ENCODE measurements at places on chromosomes 7 and 10. TPM values are rescaled to one million over a fixed set of nuclear protein-coding genes. Genes with fewer than 3 reads are reported as not detected.
A peak's percentile ranks its signal among the peaks of the same experiment; 100 is the strongest.

- DNase-seq = no peak
Measured at GRCh38 chr7:25333296-25333928, 105.1 kb upstream of the NPVF start.

The IRF5 gene
- total RNA-seq = not detected

- no peak for DNase-seq
Measured at GRCh38 chr7:22142572-22142971, 196.9 kb upstream of the CDCA7L start.

DNA sequence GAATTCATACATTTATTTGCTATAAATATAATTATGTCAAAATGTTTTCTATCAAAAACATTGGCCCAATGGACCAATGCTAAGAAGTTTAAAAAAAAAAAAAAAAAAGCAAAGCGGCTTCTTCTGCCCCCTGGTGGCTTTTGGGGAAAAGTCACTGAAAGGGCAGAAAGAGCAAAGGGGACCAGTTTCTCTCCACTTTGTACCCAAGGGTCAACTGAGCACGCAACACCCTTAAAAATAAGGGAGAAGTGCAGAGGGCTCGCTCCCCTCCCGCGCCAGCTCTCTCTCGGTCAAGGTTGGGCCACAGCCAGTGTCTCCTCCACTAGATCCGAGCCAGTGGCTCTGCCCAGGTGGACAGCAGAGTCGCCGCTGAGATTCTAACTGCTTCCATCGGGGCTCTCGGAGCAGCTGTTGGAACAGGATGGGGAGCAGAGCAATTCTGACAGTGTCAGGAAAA is 136.4 kb upstream of the FGFR2 start:
- peak; percentile 27 for DNase-seq

DNA sequence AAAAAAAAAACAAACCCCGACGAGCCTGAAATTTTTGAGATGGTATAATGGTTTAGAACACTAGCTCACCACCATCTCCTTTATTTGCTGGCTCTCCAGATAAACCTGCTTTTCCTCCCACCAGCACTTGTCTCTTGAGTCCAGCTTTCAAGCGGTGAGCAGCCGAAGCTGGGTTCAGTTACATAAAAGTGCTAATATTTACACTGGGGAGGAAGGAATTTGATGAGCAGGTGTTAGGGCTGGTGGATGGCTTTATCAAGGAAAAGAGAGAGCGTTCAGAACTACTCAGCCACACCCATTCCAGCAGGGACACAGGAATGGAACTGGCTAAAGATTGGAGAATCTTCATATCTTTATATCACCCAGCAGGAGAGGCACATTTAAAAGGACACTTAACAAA is 6.6 kb upstream of the CALML3 start:
- DNase-seq = no peak

- DNase-seq = no peak
Measured at GRCh38 chr7:30003098-30003497, 13.5 kb upstream of the SCRN1 start.

The CUL1 gene
- 49.0 TPM for total RNA-seq

DNA sequence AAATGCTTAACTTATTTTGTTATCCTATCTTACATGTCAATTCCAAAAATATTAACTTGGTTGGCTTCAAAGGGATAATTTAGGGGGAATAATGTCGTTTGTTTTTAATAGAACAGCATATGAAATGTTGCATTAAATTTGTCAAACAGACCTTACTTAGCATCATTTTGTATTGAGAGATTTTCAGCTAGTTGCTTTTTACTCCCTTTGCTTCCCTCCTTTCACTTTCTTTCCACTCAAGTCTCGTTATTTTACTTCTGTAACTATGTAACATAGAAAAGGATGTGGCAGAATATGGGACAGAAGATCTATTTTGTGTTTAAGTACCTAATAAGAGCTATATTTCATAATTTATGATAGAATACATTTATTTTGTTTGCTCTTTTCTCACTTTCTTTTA is 2.6 kb downstream of the PHYHIPL start:
- no peak for DNase-seq

GRCh38 chr7:80618096-80618495 is 20.3 kb upstream of the CD36 start:
- no peak for DNase-seq

DNA sequence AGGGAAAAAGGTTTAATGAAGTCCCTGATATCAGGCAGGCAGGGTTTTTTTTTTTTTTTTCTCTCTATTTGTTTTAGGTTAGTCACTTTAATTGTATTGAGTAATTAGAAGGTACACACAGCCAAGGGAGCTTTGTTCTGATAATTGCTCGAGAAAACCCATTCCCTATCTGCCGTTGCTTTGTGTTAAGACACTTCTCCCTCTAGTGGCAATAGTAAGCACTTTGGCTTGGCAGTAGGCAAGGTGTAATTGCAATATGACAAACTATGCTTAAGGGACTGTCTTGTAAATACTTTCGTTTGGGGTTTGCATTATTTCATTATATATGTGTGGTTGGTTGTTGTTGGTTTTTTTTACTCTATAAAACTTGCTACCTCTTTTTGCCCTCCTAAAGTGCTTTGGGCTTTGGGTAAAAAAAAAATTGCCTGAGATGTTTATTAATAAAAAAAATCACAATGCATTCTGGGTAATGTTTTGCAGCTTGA is 113.4 kb downstream of the BTRC start:
- peak; percentile 80 for DNase-seq

DNA sequence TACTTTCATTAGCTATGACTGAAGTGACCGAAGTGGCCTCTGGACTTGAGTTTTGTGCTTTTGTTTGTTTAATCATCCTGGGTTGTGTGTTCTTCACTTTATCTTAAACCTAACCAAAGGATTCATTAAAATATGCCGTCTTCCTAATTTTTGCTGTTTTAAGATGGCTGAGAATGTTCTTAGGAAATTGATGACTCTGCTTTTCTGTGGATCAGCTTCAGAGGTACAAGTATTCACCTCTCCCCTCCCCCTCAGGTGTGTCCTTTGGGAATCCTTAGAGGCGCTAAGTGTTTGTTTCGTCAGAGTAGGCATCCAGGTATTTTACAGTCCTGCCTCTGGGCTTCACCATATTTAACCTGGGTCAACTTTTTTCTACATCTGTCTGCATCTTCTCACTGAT is 1.1 kb downstream of the CCDC126 start:
- DNase-seq = no peak

DNA sequence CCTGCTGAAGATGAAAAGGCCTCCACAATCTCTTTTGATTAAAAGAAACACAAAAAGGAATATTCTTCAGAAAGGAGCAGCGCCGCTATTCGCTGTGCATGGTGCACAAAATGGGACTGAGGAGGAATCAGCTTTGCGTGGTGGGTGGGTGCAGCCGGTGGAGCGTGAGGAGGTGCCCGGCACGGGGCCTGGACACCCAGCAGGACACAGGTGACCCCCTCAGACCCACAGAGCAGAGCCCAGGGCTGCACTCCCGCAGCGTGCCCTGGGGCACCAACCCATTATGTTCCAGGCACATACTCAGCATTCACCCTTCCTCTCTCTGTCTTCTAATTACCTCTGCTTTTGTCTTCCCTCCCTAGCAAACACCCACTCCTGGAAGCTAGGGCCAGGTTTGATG is 238.0 kb upstream of the PPP2R2D start:
- no peak for DNase-seq

The TRPV6 gene
- total RNA-seq = not detected

The CBLL1 gene
- 32.0 TPM for total RNA-seq

The HMX3 gene
- not detected for total RNA-seq

GRCh38 chr7:128838981-128839731 is 8.9 kb downstream of the FLNC start:
- no peak for DNase-seq

GRCh38 chr7:106566672-106567071 is 94.3 kb downstream of the CCDC71L start:
- peak; percentile 32 for DNase-seq

- no peak for DNase-seq
Measured at GRCh38 chr7:148115308-148115707, 475.3 kb upstream of the C7orf33 start.

The OPN4 gene
- not detected for total RNA-seq

The FRAT1 gene
- 5.6 TPM for total RNA-seq

- DNase-seq = no peak
Measured at GRCh38 chr7:42549866-42550485, 313.0 kb upstream of the GLI3 start.

DNA sequence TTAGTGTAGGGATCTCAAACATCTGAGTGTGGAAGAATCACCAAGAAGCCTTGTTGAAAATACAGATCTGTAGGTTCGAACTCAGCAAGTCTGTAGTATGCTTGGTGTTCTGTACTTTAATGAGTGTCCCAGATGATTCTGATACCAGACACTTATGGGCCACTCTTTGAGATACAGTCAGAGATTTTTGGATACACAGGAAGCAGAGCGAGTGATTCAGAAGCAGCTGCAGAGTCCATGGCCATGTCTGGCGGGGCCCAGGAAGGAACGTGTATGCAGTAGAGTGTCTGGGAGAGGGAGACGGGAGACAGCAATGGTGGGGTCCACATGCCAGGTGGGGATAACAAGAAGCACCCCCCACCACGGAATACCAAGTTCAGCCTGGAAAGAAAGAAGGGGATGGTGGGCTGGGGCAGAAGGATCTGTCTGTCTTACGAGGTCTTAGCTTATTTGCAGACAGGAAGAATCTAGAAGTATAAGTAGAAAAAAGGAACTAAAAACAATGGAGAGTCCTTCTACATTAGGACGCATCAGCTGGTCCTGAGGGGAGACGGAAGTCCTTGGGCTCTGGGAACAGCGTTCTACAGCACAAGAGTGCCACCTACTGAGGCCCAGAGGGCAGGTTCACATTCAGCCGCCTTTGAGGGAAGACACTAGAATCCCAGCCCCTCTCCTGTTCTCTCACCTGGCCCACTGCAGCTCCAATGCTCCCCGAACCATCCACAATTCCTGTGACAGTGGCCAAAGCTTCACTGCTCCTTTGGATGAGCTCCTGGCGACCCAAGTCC is 55.4 kb downstream of the SLC37A3 start:
- peak; percentile 26 for DNase-seq

GRCh38 chr10:77881636-77882035 is 44.9 kb downstream of the DLG5 start:
- no peak for DNase-seq

GRCh38 chr7:11655163-11655562 is 176.8 kb downstream of the THSD7A start:
- no peak for DNase-seq

DNA sequence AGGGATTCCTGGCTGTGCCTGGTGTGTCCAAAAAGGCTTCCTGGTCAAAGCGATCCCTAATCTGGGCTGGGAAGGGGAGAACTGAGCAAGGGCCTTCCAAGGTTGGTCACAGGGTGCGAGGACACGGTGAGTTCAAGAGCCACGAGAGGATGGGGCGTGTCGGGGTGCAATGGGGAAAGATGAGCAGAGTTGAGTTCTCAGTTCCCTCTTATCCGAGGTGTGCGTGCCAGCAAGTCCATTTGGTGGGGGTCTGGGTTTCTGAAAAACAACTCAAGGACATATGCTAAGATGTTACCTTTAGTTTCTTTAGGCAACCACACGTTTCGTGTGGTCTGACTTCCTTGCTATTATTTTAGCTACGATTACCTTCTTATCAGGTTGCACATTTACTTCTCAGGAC is 1.3 kb downstream of the ZNF775 start:
- DNase-seq = no peak

The COL28A1 gene
- total RNA-seq = 0.09 TPM

The DGKI gene
- 4.7 TPM for total RNA-seq

The HILPDA gene
- total RNA-seq = 17.3 TPM

DNA sequence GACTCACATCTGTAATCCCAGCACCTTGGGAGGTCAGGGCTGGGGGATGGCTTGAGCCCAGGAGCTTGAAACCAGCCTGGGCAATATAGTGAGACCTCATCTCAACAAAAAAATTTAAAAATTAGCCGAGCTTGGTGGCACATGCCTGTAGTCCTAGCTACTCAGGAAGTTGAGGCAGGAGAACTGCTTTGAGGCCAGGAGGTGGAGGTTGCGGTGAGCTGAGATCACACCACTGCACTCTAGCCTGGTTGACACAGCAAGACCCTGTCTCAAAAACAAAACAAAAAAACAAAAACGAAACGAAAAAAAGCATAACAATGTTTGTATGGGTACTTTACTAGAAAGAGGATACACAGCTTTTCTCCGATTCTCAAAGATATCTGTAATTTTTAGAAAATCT is 31.8 kb downstream of the WNT16 start:
- DNase-seq = no peak

DNA sequence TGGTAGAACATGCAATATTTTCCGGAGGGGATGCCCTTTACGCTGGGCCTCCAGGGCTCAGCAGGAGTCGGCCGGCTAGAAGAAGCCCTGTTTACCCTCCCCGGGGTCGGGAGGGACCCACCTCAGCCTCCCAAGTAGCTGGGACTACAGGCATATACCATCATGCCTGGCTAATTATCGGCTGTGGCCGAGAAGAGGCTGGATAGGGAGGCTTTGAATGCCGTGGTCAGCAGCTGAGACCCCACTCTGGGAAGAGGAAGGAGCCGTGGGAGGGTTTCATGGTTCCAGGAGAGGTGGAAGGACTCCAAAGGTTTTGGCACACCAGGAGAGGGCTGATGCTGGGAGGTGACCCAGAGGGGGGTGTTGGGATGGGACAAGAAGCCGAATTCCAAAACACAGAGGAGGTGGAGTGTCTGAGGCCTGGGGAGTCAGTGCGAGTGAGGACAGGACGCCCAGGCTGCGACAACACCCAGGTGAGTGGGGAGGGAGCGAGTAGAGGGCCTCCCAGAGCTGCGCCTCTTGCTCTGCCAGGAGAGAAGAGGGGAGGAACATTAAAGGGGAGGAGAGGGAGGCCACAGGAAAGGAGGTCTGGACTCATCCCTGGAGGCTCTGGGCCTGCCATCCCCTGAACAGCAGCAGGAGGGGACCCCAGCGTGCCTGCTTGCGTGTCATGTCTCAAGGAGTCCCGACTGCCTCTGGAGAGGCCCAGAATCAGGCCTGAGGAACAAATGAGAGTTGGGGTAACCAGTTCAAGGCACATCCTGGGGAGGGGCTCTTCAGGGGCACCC is 19.6 kb downstream of the GRID2IP start:
- no peak for DNase-seq

DNA sequence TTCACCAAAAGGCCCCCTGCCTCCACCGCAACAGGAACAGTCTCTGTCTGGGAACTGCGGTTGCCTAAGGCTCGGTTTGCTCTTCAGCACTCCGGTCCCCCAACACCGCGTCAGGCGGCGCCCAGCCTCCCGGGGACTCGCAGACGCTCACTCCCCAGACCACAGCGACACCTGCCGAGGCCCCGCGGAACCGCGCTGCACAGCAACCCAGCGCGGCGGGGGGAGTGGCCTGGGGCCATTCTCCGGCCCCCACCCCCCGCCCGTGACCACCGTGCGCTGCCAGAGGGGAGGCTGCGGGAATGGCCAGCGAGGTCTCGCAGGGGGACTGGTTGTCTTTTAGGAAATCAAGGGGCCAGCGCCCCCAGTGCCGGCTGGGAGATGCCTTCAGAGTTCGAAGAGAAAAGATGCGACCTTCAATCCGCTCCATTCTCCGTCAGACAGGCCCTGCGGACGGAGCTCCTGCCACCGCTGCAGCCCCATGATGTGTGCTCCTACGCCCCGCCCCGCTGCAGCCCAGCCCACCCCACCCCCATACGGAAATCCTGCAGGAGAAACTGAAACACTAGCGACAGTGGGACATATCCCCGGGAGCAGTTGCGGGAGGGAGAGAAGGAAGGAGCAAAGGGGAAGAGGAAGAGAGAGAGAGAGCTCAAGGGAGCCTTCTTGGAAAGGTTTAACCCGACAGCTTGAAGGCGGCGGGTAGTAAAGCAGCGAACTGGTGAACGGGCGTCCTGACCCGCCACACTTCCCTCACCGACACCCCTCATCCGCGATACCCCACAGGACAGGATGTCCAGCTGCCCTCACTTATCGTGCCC is 137.4 kb upstream of the CDCA7L start:
- peak; percentile 73 for DNase-seq

The SLC35G1 gene
- 6.2 TPM for total RNA-seq
